CD8-positive, alpha-beta T cell (primary cell): ENCODE measurements at places on chromosomes 6 and 20. TPM values are rescaled to one million over a fixed set of nuclear protein-coding genes. Genes with fewer than 3 reads are reported as not detected.
A peak's percentile ranks its signal among the peaks of the same experiment; 100 is the strongest.

DNA sequence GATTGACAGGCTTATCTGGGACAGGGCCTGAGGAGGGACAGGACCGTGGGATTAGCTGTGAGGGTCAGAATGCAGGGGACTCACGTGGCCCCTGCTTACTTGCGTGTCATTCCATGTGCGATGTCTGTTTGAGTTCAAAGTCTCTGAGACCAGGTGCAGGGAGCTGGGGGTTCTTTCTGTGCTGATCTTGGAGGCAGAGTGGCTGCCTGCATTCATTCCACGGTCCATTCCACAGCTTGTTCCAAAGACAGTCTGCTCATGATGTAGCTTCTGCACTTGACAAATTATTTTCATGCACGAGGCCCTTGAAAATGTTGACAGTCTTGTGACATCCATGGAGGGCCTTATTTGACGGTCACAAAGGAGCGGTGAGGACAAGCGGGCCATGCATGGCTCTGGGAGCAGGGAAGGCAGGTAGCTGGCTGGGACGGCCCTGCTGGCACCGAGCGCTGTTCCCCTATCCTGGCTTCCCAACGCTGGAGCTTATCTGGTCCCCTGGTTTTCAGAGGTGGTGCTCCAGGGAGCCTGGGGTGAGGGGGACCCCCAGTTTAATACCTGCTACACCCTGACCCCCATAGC is 156.3 kb upstream of the RNF24 start:
- DNase-seq = no peak

- DNase-seq = peak; percentile 74
Measured at GRCh38 chr6:157235600-157236039, 87.7 kb downstream of the TMEM242 start.

DNA sequence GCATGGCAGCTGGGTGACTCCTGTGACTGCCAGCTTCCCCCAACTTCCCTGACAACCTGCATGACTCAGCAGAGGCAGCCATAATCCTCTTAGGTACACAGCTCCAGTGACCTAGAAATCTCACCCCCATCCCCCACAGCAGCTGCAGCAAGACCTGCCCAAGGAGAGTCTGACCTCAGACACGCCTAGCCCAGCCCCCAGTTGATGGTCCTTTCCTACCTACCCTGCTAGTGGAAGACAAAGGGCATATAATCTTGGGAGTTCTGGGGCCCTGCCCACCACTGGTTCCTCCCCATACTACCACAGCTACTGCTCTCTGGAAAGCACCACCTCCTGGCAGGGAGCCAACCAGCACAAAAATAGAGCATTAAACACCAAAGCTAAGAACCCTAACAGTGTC is 90.2 kb downstream of the F13A1 start:
- DNase-seq = no peak

The FERMT1 gene
- total RNA-seq = not detected

The COL21A1 gene
- not detected for total RNA-seq

The HEBP2 gene
- total RNA-seq = 69.1 TPM
